Cerebellar nuclear complex (tissue), 1 donor: ENCODE measurements at places on chromosomes 16 and 17.
A peak's percentile ranks its signal among the peaks of the same experiment; 100 is the strongest.

- DNase-seq: no peak
Measured at GRCh38 chr16:17076092-17076754, 394.5 kb downstream of the XYLT1 start.

- no peak for DNase-seq
Measured at GRCh38 chr17:82887255-82888164, 47.7 kb upstream of the ZNF750 start.

DNA sequence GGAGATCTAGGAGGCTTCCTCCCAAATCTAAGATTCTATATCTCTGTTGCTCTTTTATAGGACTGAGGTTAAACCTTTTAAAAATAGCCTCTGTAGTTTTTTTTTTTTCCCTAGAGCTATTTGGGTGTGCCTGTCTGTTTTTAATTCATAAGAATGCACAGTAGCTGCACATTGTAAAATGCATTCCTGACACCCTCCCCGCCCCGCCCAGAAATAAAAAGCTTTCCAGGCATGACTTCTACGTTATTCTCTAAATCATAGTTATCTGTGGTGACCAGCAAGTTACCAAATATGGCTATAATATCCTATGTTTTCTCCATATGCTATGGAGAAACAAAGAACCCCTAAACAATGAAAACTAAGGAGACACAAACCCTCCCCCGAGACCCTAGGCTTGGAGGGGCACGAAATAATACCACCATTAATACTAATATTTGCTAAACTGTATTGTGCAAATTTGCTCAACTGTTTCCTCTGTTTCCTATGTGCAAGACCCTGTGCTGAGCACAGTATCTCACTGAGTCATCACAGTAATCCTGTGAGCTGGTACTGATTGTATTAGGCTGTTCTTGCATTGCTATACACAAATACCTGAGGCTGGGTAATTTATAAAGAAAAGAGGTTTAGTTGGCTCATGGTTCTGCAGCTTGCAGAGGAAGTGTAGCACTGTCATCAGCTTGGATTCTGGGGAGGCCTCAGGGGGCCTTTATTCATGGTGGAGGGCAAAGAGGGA, 388.3 kb downstream of the CA10 start:
- no peak for DNase-seq

GRCh38 chr16:64409783-64410210, 712.1 kb downstream of the CDH11 start:
- no peak for DNase-seq

- no peak for DNase-seq
Measured at GRCh38 chr17:5825717-5826330, 241.5 kb upstream of the NLRP1 start.

DNA sequence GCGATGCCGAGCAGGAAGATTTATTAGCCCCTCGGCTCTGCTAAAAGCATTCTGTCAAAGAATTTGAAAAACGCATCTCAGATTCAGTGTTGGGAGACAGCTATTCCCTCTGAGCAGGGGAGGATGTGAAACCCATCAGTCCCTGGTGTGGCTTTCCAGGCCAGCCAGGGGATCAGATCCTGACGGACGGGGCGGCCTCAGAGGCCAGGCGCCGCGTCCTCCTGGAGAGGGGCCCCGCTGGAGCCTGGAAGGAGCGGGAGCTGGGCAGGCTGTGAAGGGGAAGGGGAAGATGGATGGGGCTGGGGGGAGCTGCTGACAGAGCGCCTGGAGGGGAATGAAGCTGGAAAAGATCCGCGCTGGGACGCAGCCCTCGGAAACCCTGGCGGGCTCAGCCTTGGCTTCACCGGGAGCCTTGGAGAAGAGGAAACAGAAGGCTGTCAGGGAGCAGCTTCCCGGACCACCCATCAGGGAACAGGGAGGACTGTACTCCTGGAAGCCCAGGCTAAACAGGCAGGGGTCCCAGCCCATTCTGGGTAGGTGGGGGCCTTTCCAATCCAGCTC, 358.0 kb downstream of the C16orf95 start:
- no peak for DNase-seq

- no peak for DNase-seq
Measured at GRCh38 chr17:78306913-78307312, 53.0 kb downstream of the SOCS3 start.

DNA sequence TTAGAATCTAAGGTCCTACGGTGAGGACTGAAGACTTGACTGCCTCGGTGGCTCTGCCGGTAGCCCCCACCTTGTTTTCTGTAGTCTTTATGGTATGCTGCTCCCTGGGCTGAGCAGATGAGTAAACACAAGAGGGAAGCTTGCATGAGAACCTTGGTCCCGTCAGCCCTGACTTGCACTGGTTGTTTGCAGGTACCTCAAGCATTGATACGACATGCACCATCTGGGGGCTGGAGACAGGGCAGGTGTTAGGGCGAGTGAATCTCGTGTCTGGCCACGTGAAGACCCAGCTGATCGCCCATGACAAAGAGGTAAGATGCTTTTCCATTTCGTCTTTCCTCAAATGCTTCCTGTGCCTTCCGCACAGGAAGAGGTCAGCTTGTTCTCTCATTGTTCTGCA, 21.1 kb upstream of the TACO1 start:
- DNase-seq: no peak

GRCh38 chr17:73308017-73308823, 3.6 kb downstream of the CDC42EP4 start:
- DNase-seq: no peak

DNA sequence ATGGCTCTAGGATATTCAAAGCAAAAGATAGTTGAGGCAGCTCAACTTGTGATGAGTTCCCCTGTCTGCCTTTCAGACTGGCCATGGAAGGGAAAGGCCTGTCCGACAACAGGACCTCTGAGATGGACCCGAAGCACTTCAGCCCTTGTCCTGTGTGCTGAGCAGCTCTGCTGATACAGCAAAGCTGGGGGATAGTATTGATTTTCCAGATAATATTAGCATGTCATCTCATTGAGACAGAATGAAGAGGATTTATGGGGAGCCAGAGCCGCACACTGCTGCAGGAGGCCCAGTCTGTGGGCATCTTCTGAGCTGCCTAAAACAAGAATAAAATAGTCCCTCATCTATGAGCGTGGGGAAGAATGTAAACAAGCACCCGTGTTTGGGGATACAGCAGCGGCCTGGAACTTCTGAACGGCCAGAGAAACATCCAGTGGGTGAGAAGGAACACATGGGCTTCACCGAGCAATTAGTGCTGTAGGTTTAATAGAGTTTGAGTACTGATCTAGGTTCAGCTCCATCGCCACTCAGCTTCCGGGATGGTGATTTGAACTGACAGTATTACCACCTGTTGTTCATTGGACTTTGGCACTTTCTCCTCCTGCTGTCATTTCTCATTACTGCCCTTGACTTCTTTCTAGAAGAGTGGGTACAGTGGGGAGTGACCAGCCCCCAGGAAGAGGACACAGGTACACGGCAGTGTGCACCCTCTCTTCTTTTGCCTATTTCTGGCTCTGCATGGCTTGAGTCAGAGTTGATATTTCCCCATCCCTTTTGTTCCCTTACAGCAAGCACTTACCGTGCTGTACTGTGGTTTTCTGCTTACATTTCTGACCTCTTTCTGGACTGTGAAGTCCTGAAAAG, 96.5 kb upstream of the TBX2 start:
- no peak for DNase-seq

DNA sequence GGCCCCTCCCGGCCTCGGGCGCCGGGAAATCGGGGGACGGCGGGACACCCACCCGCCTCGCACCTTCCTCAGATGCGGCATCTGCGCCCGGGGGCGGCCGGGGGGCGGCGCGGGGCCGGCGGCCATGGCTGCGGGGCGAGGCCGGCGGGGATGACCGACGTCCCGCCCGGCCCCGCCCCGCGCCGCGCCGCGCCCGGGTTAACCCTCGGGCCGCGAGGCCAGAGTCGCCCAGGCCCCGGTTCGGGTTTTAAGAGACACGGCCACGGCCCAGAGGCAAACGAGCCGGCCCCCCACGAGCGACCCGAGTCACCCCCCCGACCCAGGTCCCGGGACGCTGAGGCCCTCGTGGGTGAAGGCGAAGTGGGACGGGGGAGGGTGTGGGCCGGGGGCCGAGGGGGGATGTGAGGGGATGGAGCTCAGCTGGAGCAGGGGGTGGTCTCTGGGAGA, at the start of gene RGS11:
Gene RGS11, minus strand, starts transcription at position 159 of the 447 bp plus-strand sequence. Its CDS starts 33 bp downstream, at position 126.
- DNase-seq: no peak

GRCh38 chr17:80498920-80499410, 22.6 kb upstream of the NPTX1 start:
- no peak for DNase-seq

DNA sequence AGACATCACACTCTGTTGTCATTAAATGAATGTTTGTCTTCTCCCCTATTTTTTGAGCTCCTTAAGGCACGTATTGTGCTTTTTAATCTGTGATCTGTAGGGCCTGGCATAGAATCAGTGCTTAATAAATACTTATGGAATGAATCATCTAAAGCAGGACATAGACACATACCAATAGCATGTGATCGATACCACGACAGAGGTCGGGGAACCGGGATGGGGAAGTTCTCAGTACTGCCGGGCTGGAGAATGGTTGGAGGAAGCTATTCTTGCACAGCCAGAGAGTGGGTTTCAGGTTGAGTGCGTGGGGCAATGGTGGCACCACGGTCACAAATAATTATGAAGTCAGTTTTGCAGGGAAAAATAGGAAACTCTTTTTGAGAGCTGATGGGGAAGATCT, 26.8 kb downstream of the NLRP1 start:
- DNase-seq: no peak

GRCh38 chr16:81094771-81095251, 1.4 kb downstream of the GCSH start:
- no peak for DNase-seq

DNA sequence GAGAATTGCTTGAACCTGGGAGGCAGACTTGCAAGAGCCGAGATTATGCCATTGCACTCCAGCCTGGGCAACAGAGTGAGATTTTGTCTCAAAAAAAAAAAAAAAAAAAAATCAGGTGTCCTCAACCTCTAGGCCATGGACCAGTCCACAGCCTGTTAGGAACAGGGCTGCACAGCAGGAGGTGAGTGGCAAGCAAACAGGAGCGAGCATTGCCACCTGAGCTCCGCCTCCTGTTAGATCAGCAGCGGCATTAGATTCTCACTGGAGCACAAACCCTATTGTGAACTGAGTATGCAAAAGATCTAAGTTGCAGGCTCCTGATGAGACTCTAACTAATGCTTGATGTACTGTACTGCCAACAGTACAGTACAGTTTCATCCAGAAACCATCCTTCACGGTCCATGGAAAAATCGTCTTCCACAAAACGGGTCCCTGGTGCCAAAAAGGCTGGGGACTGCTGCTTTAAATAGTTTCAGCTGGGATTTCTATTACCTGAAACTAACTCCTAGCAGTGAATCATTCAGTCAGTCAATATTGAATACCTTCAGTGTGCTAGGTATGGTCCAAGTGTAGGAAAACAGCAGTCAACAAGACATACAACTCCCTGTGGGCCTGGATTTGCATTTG, 56.3 kb upstream of the DHX40 start:
- no peak for DNase-seq

DNA sequence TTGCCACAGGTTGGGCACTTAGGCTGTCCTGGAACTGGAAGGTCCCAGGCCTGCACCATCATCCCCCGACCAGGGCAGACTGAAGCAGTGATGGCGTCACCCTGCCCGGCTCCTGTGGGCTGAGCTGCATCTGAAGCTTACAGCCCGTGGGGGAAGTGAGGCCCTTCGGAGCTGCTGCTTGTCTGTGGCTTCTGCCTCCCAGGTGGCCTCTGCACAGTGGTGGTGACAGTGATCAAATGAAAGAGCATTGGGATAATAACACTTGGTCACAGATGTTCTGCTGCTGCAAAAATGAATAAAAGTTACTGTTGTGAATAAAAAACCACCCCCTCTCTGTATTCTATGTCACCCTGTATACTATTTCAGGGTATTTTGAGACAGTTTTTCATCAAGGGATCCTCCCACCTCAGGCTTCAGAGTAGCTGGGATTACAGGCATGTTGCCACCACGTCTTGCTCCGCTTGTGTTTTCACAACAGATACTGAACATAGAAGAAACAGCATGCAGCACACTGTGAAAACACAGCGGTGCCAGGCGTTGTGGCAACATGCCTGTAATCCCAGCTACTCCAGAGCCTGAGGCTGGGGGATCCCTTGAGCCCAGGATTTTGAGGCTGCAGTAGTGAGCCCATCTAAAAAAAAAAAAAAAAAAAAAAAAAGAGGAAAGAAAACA, 165.0 kb downstream of the LGALS9B start:
- DNase-seq: no peak

GRCh38 chr16:85955566-85955965, 56.6 kb downstream of the IRF8 start:
- no peak for DNase-seq

GRCh38 chr16:7515543-7515942, 182.9 kb downstream of the RBFOX1 start:
- DNase-seq: no peak

DNA sequence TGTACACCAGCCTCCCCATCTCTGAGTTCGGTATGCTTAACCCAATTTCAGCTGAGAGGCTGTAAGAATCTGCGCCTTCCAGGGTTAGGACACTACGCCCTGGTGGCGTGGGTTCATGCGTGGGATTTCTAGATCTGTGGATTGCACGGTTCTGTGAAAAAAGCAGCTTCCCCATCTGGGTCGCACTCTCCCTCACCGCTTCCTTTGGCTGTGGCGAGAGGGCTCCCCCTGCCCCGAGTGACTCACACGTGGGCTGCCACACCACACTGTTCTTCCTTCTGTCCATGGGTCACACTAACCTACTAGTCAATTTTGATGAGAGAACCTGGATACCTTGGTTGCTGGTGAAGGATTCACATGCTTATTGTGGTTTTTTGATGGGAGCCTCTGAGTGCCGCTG, 256.0 kb upstream of the MAF start:
- DNase-seq: no peak

GRCh38 chr17:5897275-5897911, 172.8 kb upstream of the WSCD1 start:
- no peak for DNase-seq

- DNase-seq: no peak
Measured at GRCh38 chr17:79795795-79796443, 958 bp downstream of the CBX8 start.

GRCh38 chr17:40171750-40172149, 5.5 kb upstream of the RAPGEFL1 start:
- no peak for DNase-seq

- DNase-seq: no peak
Measured at GRCh38 chr17:63641692-63642448, 19.7 kb downstream of the MAP3K3 start.

- no peak for DNase-seq
Measured at GRCh38 chr16:66272461-66272860, 94.0 kb upstream of the CDH5 start.

GRCh38 chr17:3798273-3799180, 2.5 kb downstream of the ITGAE start:
- no peak for DNase-seq

GRCh38 chr16:67664258-67664657, 2.3 kb downstream of the ENKD1 start:
- peak; percentile 67 for DNase-seq

DNA sequence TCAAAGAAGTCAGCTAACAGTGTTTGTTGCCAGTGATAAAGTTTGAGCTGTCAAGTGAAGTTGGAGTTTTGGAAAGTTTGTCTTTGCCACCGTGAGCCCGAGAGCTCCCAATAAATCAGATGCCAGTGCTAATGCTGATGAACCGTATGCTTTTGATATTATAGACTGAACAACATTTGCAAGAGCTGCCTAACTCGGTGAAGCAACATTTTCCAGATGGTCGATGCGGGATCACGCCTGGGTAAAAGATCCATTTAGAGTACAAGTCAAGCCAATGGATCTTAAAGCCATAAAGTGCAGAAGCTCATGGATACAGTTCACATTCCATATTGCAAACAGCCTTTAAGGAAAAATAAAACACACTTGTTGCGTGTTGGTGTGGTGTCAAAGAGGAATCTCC, 9.6 kb downstream of the BANP start:
- no peak for DNase-seq
